Activated CD8-positive, alpha-beta memory T cell treated with anti-CD3 and anti-CD28 coated beads for 1 hour (primary cell): ENCODE measurements at places on chromosomes 4 and X.

- no peak for DNase-seq
Observed at GRCh38 chrX:1417921-1418771, 26.2 kb upstream of the SLC25A6 start.

- no peak for DNase-seq
Observed at GRCh38 chrX:101691835-101692234, 32.2 kb upstream of the ARMCX2 start.

- DNase-seq = no peak
Observed at GRCh38 chr4:172995161-172995560, 173.4 kb upstream of the GALNT7 start.

GRCh38 chrX:39047174-39047573 lies 245.9 kb downstream of the MID1IP1 start:
- no peak for DNase-seq

DNA sequence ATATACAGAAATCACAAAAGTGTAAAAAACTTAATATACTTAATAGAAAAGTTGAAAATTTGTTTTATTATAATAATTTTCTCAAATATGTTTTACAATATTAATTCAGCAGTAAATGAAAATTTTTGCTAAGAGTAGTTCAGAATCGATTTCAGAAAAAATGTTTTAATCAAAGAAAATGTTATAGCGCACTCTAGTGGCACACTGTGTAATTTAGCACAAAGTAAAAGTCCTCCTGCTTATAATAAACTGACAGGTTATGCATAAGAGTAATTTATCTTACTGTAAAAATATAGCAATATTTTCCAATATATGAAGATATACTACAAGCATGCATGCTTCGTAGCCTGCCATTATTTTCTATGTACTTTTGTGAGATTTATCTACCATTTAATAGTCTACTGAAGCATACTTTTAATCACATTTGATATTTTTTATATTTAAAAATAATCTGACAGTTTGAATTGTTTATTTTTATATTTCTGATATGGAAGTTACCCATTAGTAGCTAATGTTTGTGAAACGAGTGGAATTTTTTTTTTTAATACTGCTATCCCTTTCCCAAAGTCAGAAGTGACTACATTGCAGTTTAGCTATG lies 217.9 kb upstream of the KLHL4 start:
- DNase-seq = no peak

- no peak for DNase-seq
Observed at GRCh38 chr4:159278399-159278798, 175.5 kb downstream of the RAPGEF2 start.

DNA sequence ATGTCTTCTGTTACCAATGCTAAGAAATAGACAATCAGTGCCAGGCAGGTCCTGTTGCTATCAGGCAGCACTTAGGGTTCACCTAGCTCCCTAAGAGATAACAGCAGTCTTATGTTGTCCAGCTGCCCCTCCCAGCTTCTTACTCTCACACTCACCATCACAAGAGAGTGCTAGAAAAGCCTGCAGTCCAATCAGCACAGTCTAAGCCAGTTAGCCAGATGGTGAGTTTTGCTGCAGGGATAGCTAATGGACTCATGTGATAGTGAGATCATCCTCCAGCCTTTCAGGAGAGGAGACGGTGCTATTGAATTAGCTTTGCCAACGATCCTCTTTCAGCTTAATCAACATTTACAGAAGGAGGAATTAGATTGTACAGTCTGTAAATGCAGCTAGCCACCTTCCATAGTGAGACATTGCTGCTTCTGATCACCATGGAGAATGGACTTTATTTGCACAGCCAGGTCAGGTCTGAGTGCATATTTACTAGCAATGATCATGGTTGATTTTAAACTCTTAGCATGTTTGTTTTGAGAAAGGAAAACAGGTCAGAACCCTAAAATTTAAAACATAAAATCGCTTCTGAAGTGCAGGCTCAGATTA lies 438.3 kb downstream of the CENPC start:
- no peak for DNase-seq

- DNase-seq = no peak
Observed at GRCh38 chr4:162154862-162155540, 8.8 kb downstream of the FSTL5 start.

DNA sequence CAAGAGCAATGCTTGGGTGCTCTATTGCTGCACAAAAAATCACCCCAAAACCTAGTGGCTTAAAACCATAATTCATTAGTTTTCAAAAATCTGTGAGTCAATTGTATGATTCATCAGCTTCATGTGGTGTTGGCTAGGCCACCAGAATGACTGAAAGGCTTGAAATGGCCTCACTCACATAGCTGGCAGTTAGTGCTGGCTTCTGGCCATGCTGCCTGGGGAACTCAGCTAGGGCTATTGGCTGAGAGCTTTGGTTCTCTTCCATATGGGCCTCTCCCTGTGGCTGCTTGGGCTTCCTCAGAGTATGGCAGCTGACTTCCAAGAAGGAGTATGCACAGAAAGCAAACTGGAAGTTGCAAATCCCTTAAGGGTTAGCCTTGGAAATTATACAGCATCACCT lies 3.1 kb upstream of the MTMR1 start:
- no peak for DNase-seq

DNA sequence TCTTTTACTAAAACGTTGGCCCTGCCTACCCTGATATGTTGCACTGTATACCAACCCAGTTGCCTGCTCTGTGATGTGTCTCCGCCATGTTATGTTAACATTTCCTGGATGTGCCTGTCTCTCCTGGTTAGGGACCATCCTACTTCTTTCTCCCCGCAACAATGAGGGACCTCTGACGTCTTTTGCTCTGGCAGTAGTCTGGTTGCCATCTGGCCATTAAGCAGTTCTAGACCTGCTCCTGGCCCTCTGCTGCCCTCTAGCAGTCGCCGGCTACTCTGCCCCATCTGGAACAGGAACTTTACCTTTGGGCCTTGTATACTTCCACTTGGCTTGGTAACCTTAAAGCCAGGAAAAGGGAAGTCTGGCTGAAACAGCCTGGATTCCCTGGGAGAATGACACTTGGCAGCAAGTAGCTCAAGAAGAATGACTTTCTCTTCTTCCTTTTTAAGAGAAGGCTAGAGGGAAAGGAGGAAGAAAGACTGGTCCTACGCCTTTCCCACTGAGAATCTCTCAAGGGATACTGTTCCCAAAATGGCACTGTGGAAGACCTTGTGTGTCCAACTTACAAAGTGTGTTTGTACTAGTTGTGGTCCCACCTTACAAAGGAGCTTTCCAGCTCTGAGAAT lies 63.5 kb downstream of the GPC3 start:
- DNase-seq = no peak

DNA sequence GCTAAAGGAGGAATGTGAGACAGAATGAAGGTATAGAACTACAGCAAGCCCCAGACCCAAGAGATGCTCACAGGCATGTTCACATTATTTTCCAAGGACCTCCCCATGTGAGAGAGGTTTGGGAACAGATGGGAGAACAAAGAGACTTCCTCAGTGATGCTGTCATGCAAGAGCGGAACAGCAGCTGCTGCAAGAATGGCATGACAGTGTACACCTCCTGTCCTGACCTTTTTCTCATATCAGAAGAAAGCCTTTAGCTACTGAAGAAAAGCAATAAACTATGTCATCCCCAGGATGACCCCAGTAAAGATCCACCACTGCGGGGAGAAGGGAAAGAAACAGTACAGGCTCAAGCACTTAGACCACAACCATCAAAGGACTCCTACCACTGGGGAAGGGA lies 7.2 kb downstream of the PRDM5 start:
- DNase-seq = no peak

- DNase-seq = no peak
Observed at GRCh38 chrX:145393702-145394235, 146.5 kb downstream of the SPANXN1 start.

DNA sequence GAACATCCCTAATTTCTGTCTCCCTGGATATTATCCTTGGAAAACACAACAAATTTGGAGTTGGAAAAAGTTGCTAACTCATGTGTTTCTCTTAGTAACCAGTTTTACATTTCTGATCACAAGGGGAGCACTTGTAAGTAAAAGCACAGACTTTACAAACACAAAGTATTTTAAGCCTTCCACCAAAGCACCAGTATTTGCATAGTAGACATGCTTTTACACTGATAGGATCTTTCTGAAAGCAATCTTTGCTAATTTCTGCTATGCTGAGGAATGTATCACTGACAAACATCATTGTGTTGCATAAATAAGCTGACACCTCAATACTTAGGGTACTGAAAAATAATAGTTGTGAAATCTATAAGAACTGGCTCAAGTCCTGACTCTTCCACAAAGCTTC lies 100.6 kb downstream of the MID1 start:
- no peak for DNase-seq

DNA sequence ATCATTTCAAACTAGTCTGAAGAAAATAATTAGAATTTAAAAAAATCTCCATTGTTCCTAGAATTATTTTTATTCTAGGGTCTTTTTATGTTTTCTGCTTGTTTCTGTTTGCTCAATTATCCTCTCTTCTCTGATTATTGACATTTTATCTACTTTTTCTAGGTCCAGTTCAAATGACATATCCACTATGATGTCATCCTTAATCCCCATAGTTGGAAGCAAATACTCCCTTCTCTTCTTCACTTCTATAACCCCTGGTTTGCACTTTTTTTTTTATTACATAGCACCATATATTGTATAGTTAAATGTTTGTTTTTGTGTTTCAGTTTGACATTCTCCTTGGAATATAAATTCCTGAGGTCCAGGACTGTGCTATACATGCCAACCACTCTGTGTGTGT lies 82.6 kb downstream of the CT47B1 start:
- no peak for DNase-seq

GRCh38 chr4:24262616-24263015 lies 321.7 kb downstream of the DHX15 start:
- no peak for DNase-seq

GRCh38 chrX:101051153-101051548 lies 760 bp downstream of the TRMT2B start:
- no peak for DNase-seq

DNA sequence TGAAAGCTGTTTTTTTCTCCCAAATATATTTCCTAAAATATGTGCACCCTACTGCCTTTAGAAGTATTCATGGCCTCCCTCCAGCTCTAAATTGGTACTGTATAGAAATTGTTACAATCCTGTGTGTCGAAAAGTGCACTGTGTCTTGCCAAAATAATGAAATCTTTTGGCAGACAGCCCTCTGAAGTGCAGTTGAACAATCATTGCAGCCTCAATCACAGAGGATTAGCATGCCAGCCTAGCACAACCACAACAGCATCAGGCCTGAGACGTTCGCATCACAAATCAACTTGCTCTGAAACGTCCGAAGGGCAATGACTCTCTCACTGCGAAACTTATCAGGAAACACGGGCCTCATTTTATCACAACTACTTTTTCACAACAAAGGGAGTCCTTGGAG lies 99.0 kb downstream of the ANOS1 start:
- no peak for DNase-seq

DNA sequence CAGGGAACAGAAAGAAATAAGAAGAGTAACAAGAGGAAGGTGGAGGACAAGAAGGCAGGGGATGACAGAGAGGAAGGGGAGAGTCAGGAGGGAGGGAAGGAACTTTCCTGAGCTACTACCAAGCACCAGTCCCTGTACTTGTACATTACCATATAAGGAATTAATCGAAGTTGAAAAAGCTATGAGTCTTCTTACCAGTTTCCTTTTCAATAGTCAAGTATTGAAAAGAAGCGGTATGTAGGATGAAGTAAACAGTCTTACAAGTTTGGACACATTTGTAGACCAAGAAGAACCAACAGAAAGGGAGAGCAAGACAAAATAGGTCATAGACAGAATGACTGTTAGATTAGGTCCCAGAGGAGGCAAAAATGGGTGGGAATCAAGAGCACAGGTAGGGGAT lies 629.7 kb upstream of the DIPK2B start:
- no peak for DNase-seq

GRCh38 chr4:152104356-152104755 lies 343.5 kb upstream of the GATB start:
- DNase-seq = no peak

GRCh38 chrX:31609130-31609529 lies 537.3 kb upstream of the FTHL17 start:
- DNase-seq = no peak

GRCh38 chr4:77235289-77235854 lies 78.4 kb downstream of the CCNG2 start:
- DNase-seq = no peak

DNA sequence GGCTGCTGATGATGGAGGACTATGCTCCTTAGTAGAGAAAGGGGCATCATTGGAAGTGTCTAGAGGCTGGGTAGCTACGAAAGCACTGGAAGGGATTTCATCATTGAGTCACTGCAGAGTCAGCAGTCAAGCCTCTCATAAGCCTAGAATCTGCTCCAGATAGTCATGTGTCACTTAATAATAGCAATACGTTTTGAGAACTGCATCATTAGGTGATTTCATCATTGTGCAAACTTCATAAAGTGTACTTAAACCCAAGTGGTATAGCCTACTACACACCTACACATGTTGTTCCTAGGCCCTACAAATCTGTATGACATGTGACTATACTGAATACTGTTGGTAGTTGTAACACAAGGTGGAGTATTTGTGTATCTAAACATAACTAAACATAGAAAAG lies 165.6 kb downstream of the PTTG2 start:
- no peak for DNase-seq

DNA sequence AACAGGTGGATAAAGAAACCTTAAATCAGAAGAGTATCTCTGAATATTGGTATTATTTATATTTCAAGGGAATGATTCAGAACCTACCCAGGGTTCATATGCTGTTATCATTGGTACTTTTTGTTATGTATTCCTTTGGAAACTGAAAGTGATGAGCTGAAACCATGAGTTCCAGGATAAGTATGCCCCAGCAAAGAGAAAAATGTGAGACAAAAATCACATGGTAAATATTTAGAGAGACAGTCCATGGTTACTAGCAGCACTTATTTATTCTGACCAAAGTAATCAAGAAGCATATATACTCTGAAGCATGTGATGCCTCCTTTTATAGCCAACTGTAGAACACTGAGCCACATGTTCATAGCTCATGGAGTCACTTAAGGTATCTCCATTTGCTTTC lies 277.7 kb downstream of the ARAP2 start:
- DNase-seq = no peak

- DNase-seq = no peak
Observed at GRCh38 chrX:22699581-22700091, 300.1 kb upstream of the DDX53 start.

- DNase-seq = no peak
Observed at GRCh38 chrX:88202149-88202548, 544.9 kb upstream of the CPXCR1 start.

DNA sequence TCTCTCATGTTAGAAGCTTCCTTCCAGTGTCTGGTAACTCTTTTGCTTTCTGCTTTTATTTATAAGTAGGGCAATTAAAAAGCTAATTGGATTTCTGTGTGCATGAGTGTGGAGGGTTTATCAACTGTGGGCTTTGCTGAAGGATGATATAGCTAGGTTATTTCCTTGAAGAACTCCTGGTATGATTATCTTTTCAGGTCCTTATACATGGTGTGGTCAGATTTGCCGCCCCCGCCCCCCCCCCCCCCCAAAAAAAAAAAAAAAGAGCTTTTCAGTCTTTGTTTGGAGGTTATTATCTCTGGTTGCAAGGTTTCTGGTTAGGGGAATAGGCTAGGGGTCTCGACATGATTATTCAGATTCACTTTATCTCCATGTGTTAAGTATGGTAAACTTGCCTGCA lies 35.9 kb downstream of the MOB1B start:
- no peak for DNase-seq

- no peak for DNase-seq
Observed at GRCh38 chr4:174604198-174604597, 81.9 kb upstream of the HPGD start.
